ENCODE measurements at places on chromosomes 1 and 21.

DNA sequence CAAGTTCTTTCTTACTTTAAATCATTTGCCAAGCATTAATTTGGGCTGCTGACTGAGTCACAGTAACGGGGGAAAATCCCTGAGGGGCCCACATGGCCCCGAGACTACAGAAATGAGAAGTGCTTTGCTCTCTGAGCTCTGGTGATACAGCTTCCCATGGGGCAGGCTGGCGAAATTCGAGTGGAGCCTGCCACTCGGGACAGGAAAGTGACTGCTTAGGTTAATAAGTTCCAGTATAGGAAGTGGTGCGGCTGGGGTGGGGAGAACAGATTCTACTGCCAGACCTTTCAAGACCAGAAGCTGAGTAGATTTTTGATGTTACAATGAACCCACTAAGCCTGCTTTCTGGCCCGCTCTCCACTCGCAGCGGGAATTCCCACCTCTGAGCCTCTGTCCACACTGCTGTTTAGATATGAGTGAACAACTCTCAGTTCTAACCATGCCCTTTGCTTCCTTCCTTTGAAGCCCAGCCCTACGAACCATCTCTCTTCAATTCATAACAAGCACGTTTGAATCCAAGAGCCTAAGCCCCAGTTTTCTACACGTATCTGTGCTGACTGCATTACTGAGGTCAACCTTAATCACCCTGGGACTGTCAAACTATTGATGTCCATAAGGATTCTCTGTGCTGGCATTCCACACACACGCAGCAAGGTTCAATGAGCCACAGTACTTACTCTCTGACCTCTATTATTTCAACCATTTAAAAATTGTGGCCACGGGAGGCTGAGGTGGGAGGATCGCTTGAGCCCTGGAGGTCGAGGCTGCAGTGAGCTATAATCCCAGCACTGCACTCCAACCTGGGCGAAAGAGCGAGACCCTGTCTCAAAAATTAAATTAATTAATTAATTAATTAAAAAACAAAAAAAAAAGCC, 9.6 kb downstream of the ZBTB17 start:
- peak; percentile 69 for DNase-seq

DNA sequence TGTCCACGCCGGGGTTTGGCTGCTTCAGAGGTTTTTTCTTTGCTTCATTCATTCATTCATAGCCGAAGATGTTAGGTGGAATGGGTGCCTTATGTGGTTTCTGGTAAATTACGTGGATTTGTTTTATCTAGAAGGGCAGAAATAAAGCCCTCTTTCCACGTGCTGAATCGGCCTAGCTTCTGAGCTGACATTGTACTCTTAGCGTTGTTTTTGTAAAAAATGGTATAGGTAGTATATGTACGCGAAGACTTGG, 1.5 kb downstream of the GALNT2 start:
- no peak for DNase-seq

- no peak for DNase-seq
Measured at GRCh38 chr1:56357927-56358690, 221.3 kb downstream of the PLPP3 start.

GRCh38 chr1:115537415-115537814, 104.4 kb upstream of the VANGL1 start:
- DNase-seq = no peak

- peak; percentile 67 for DNase-seq
Measured at GRCh38 chr1:112508278-112509004, at the start of gene WNT2B. Gene WNT2B, plus strand, starts transcription at chr1:112508965. Its CDS starts 298 bp downstream, at chr1:112509263.

DNA sequence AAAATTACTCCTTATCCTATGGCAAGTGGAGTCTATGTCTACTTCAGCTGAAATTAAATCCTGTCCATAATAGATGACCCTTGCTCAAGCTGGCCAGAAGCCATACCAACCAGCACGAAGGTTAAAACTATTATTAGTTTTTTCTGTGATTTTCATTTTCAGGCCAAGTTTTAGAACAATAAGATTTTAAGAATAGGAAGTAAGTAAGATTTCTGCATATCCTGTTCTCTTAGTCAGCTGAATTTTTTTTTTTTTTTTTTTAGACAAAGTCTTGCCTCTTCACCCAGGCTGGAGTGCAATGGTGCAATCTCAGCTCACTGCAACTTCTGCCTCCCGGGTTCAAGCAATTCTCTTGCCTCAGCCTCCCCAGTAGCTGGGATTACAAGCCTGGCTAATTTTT, 6.1 kb upstream of the RBP7 start:
- DNase-seq = no peak

DNA sequence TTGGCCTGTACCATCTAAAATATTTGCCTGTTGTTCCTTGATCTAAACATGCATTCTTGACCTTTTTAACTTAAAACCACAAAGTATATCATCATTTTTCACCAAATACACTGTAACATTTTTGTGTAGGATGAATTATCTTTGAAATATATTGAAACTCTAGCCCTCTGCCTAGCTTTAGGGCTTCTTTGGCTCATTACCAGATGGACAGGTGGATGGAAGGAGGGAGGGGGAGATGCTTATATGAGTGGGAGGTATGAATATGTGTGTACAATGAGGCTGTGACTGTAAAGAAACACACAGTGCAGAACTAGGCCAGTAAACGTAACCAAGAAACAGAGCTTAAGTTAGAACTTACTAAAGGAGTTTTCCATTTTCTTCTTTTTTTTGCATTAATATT, 118.5 kb downstream of the ESRRG start:
- DNase-seq = no peak

- no peak for DNase-seq
Measured at GRCh38 chr1:184388319-184388889, 1.6 kb downstream of the C1orf21 start.

GRCh38 chr1:235069577-235070563, 58.8 kb downstream of the TOMM20 start:
- DNase-seq = no peak

DNA sequence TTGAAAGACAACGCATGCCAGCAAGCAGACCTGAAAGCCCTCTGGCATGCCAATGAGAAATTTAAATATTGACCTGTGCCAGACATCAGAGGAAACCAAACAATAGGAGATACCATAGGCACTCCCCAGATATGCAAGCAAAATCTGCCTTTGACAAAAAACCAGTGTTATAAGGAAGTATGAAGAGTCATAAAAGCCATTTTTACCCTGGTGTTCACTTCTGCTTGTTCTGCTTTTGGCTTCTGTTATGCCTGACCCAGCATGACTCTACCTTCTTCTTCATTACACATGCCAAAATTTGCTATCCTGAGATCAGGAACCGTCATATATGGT, 26.4 kb downstream of the NPHS2 start:
- no peak for DNase-seq

Measured in germinal center (tissue), 1 donor.